ENCODE measurements at places on chromosomes 5 and 9. TPM values are rescaled to one million over a fixed set of nuclear protein-coding genes. Genes with fewer than 3 reads are reported as not detected.

Gene SIGMAR1
- 52.6 TPM for polyA plus RNA-seq

DNA sequence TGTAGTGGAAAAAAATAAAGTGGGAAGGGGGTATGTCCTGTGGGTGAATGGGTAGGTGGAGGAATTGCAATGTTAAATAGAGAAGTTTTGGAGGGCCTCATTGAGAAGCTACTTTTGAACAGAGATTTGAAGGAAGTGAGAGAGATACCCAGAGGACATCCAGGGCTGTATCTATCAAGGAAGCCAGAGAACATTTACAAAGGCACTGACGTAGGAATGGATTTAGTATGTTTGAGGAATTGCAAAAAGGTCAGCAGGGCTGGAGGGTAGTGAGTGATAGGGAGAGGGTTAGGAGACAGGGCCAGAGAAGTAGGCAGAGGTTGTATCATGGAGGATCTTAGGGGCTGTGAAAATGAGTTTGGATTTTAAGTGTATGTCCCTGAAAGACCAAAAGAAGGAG is 13.9 kb downstream of the PTTG1 start:
- DNase-seq: no peak

Gene HRCT1
- polyA plus RNA-seq: not detected

Gene SLCO4C1
- 30.0 TPM for polyA plus RNA-seq

- no peak for DNase-seq
Observed at GRCh38 chr5:179553875-179554274, 3.5 kb downstream of the RUFY1 start.

GRCh38 chr5:111159845-111160244 is 64.3 kb upstream of the CAMK4 start:
- DNase-seq: no peak

DNA sequence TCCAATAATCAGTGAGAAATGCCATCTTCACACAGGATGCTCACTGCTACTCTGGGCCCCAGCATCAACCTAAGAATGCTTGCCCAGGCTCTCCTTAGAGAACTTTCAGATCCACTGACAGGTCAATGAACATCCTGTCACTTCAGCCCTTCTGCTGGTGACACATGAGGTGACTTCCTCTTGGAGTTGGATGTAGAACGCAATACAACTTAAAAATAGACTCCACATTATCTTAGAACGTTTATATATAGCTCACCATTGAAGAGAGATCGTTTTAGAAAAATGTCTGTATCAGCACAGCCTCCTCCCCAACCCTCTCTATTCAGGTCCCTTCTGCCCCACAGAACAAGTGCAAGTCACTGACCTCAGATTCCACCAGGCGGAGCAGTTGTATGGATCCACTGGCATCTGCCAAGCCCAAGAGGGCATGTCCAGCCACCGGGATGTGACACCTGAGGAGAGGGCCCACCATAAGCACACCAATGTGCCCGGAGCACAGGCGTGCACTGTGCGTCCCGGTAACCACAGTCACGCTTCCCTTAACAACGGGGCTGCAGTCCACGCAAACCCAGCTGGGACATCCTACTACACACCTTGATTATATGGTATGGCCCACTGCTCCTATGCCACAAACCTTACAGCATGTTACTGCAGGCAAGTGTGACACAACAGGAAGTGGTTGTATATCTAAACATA is 2.9 kb downstream of the DPH7 start:
- DNase-seq: no peak

- DNase-seq: no peak
Observed at GRCh38 chr5:114221807-114222206, 140.1 kb upstream of the KCNN2 start.

DNA sequence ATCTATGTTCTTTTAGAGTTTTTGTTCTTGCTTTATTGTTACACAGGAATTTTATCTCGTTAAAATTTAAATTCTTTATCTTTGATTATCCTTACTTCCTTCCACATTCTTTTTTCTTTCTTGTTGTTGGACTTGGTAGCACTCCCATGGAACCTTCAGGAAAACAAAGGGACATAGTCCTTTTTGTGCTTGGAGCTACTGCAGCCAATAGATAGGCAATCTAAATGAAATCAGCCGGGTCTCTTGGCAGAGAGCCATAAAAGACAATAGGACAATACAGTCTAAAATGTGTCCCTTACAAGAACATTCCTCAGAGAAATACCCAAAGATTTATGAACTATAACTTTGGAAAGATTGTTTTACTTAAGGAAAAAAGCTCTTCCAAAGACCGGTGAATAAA is 548.1 kb upstream of the C9orf72 start:
- no peak for DNase-seq

Gene COL23A1
- 8.2 TPM for polyA plus RNA-seq

GRCh38 chr5:14818931-14819790 is 52.4 kb downstream of the ANKH start:
- no peak for DNase-seq

Gene TAF11L10
- polyA plus RNA-seq: not detected

Gene GPRIN1
- 1.3 TPM for polyA plus RNA-seq

DNA sequence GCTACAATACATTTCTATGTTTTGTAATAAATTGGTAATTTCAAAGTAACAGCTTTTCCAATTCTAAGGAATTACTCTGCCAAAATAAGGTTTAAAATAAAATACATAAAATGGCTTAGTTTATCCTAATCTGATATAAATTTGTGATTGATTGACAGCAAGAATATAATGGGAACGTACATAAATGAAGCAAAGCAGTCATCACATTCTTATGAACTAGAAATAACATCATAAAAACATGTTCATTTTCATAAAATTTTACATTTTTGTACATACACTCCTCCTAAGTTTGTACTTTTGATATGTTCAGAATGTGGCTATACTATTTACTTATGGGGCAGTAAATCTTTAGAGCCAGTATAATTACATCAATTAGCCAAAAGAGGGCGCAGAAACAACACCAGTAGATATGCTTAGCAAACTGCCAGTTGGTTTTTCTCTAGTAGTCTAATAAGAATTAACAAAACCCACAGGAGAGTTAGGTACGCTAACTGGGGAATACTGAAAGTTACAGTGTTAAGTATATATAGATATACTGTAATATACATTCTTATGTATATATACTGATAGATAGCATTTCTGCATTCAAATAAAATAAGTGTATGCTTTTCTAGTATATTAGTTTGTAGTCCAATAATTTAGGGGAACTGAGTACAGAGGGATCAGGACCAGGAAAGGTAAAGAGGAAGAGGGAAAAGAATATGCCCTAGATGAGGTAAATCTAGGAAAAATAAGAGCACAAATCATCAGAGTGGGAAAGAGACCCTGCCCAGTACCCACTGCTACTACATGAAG is 76.8 kb downstream of the ZDHHC21 start:
- DNase-seq: peak; percentile 38

DNA sequence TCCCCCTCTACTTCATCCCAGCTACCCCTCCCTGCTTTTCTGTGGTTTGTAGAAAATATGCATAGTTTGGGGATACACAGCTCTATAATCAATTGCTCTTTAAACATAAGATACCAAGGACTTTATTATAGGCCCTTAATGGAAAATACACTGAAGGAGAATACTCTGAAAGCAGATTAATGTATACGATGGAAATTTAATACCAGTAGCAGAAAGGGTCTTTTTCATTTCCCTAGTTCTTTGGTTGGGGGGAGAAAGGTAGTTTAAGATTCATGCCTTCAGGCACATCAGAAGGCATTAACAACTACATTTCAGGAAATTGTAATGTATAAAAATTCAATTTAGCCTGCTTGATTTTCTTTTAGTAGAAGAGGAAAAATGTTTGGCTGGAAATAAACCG is 452.9 kb upstream of the ZNF608 start:
- no peak for DNase-seq

- no peak for DNase-seq
Observed at GRCh38 chr9:34450644-34451043, 7.7 kb downstream of the FAM219A start.

- DNase-seq: no peak
Observed at GRCh38 chr5:73861313-73861988, 235.5 kb downstream of the ARHGEF28 start.

Gene MRPL41
- polyA plus RNA-seq: 15.5 TPM

Gene TMEM171
- polyA plus RNA-seq: 4.9 TPM

Gene DMRTA1
- 2.6 TPM for polyA plus RNA-seq

- DNase-seq: no peak
Observed at GRCh38 chr5:146111409-146111808, 6.0 kb upstream of the PLAC8L1 start.

DNA sequence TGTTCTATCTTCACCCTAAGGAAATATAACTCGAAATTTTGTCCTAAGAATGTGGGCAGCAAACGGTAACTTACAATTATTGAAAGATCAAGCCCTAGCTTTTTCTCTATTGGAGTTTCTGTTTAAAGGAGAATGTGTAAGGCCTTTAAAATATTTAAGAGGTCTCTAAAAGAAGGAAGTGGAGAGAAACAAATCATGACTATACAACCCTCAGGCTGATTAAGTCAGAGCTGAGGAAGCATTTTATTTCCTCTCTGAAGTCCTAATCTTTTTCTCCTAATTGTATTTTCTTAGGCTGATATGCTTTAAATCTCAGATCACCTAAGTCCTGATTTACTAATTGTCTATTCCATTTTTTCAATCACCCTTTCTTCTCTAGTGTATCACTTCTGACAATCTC is 1708.8 kb upstream of the C9orf72 start:
- no peak for DNase-seq

- no peak for DNase-seq
Observed at GRCh38 chr9:4538621-4539020, 48.4 kb downstream of the SLC1A1 start.

DNA sequence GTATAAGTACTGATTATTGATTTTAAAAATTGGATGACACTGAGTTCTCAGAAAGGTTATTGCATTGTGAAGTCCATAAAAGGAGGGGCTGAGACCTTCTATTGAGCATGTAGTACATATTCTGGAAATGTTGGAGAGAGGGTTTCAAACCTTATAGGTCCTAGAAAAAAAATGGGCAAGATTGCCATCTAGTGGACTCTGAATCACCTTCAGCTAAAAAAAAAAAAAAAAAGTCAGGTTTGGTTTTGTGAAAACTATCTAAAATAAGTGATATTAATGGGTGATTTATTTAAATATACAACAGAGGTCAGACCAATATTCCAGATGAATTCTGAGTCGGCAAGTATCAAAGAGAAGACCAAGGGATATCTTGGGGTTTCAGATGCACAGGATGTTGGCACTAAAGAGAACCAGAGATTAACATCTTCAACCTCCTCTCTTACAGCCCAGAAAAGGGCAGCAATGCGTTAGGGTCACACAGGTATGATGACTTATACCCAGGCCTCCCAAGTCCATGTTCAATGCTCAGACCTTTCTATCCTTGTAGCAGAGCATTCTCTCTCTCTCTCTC is 109.8 kb upstream of the NMUR2 start:
- DNase-seq: no peak

- DNase-seq: peak; percentile 9
Observed at GRCh38 chr5:106601620-106602019, 1069.1 kb downstream of the EFNA5 start.

- DNase-seq: peak; percentile 47
Observed at GRCh38 chr5:178234750-178235587, 2.4 kb upstream of the PHYKPL start.

DNA sequence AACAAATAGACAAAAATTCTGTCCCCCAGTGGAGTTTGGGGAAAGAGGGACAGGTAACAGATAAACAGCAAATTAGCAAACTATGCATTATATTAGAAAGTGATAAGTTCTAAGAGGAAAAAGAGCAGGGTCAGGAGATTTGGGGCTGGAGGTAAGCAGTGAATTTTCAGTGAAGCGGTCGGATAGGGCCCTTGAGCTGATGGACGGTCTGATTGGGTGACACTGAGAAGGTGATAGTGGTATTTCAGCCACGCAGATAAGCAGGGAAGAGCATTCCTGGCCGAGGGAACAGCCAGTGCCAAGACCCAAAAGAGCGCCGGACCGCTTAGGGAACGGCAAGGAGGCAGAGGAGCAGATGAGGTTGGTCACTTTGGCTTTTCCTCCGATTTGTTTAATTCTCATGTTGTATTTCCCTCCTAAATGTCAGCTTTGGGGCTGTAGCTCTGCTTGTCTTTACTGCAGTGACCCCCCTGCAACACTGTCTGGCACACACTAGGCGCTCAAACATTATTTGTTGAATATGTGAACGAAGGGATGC is 1.1 kb upstream of the PTPN3 start:
- DNase-seq: no peak

GRCh38 chr5:58760222-58760621 is 177.3 kb downstream of the RAB3C start:
- no peak for DNase-seq

GRCh38 chr5:170552621-170553115 is 48.8 kb downstream of the KCNIP1 start:
- DNase-seq: peak; percentile 77

- DNase-seq: no peak
Observed at GRCh38 chr5:146218168-146218567, 14.8 kb downstream of the RBM27 start.

GRCh38 chr9:19511694-19512093 is 102.9 kb downstream of the ACER2 start:
- DNase-seq: no peak

Gene CD72
- 2.5 TPM for polyA plus RNA-seq

DNA sequence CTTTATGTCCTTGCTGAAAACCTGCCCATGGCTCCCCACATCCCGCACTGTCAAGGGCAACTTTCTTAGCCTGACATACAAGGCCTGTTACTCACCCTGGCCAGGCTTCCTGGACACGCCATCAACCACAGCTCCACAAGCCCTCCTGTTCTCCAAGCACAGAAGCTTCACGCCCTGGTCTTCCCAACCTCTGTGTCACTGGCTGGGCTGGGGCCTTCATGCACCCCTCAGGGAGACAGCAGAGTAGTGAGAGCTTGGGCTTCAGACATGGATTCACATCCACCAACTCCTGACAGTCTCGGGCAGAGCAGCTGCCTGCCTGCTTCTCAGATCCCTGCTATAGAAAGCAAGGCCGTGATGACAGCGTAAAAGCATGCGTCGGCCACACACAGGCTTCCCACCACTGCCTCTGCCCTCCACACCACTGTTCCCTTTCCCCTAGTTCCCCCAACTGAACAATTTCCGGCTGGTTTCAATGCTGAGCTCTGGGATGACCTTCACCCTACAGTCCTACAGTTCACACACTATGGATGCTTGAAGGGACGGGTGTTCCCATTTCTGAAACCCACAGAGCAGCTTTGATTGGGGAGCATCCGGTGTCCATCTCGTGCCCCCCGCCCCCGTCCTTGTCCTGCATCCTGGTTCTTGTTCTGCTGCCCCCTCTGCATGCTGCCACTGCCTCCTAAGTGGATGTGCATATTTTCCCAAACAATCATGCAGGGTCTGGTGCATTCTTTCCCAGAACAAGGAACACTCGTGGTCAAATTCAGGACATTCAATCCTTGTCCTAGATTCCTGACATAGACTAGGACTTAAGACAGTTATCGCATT is 33.4 kb upstream of the ADAMTS2 start:
- DNase-seq: no peak

DNA sequence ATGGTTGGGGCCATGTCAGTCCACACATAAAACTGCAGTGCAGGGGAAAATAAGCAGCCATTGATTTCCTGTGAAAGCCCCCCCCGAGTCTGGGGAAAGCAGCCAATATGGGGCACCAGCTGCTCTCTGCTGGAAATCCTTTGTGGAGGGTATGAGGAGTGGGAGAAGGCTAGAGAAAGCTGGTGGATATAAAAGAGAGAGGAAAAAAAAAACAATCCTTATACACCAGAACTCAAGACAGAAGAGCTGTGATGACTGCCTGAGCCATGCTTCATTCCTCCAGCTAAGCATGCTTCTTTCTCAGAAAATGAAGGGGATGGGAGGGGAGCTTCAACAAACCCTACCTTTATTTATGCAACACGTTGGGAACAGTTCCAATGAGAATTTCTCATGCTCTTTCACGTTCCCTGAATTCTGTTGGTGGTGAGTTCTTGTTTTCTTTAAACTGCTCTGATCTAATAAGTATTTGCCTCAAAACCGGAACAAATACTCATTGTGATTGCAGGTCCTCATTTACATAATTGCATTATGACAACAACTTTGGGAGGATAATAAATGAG is 688.0 kb upstream of the SEMA6A start:
- DNase-seq: no peak

- no peak for DNase-seq
Observed at GRCh38 chr5:132909702-132910101, 36.2 kb downstream of the LEAP2 start.
